CD4-positive, CD25-positive, alpha-beta regulatory T cell (primary cell): ENCODE measurements at places on chromosomes 6 and 20. TPM values are rescaled to one million over a fixed set of nuclear protein-coding genes. Genes with fewer than 3 reads are reported as not detected.
A peak's percentile ranks its signal among the peaks of the same experiment; 100 is the strongest.

Gene C4A
- total RNA-seq = 4.0 TPM

Gene SRSF6
- 269 TPM for total RNA-seq

GRCh38 chr6:135498185-135498841, 773 bp upstream of the AHI1 start:
- peak overlapping the region; percentile 94 for H3K4me3 ChIP-seq
- no peaks in the 10 kb centered on the region for H3K36me3 ChIP-seq
- H3K4me1 ChIP-seq = peaks cover 6% of the 10 kb centered on the region

GRCh38 chr20:60021104-60021503, 62.9 kb downstream of the CDH26 start:
- H3K4me1 ChIP-seq = no peaks in the 10 kb centered on the region
- peaks cover 3% of the 10 kb centered on the region for H3K27me3 ChIP-seq
- H3K36me3 ChIP-seq = no peaks in the 10 kb centered on the region
- no peak for DNase-seq

Gene C6orf62
- total RNA-seq = 124 TPM

Gene ZSCAN16
- total RNA-seq = 8.0 TPM

Gene IRF4
- total RNA-seq = 71.3 TPM

DNA sequence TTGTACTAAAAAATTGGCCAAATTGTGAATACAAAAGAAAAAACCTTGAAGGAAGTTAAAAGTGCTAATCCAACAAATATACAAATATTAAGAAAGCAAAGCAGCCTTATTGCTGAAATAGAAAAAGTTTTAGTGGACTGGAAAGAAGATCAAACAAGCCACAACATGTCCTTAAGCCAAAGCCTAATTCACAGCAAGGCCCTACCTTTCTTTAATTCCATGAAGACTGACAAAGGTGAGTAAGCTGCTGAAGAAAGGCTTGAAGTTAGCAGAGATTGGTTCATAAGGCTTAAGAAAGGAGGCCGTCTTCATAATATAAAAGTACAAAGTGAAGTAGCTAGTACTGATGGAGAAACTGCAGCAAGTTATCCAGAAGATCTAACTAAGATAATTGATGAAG, 53.5 kb downstream of the TINAG start:
- no peaks in the 10 kb centered on the region for H3K4me1 ChIP-seq
- H3K4me3 ChIP-seq = no peak overlapping the region
- H3K36me3 ChIP-seq = no peaks in the 10 kb centered on the region
- H3K27ac ChIP-seq = no peak overlapping the region
- no peak for DNase-seq

Gene EFCAB8
- total RNA-seq = 1.2 TPM

- H3K4me1 ChIP-seq = peaks cover 8% of the 10 kb centered on the region
- no peak for DNase-seq
- H3K27me3 ChIP-seq = no peaks in the 10 kb centered on the region
- no peaks in the 10 kb centered on the region for H3K36me3 ChIP-seq
Measured at GRCh38 chr20:48841875-48842529, 14.2 kb upstream of the PREX1 start.

DNA sequence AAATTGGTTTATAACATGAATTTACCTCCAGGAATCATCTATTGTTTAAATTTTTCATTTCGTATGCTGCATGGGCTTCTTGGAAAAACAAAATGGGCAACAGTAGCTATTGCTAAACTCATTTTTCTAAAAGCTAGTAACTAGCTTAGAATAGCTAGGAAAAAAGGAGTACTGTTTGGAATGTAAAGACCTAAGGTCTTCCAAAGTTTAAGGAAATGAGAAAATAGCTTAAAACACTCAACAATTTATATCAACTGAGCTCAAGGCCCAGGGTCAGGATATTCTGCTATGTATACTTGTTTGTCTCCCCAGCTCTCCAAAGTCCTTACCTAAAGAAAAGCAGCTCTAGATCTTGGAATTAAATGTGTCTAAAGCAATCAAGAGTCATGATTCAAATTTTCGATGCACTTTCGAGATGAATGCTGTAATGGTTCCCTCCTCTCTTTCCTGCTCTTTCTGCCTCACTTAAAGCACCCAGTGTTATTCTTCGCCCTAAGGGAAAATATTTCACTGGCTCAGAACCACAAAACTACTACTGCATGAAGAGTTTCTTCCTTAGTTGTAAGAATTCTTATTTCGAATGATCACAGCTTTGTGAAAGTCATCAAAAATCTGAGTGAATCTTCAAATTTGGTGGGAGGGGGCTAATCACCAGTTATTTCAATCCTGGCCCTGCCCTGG, 41.6 kb downstream of the LYRM4 start:
- H3K4me1 ChIP-seq = no peaks in the 10 kb centered on the region
- H3K27ac ChIP-seq = no peak overlapping the region

DNA sequence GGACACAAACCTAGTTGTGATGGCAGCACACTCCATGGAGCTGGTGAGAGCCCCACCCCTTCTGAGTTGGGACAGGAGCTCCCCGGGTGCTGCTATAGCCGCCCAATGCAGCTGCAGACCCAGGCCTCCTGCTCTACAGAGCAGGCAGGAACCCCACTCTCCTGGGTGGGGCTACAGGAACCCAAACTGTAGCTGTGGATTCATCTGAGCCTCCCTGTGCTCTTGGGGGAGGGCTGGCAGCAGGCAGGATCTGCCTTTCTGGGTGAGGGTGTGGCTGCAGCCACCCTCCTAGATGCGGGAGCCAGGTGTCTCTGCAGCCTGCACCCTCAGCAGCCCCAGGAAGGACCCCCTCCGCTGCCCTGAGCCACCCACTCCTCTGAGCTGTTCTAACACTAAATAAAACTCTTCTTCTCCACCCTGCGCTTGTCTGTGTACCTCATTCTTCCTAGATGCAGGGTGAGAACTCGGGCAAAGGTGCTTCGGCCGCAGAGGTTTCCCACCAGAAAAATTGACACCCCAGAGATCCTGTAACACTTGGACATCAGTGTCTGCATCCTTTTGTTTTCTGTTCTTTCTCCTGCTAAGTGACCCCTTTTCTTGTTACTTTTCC, 55.2 kb upstream of the KIF13A start:
- no peak overlapping the region for H3K4me3 ChIP-seq
- no peak overlapping the region for H3K27ac ChIP-seq
- DNase-seq = no peak

DNA sequence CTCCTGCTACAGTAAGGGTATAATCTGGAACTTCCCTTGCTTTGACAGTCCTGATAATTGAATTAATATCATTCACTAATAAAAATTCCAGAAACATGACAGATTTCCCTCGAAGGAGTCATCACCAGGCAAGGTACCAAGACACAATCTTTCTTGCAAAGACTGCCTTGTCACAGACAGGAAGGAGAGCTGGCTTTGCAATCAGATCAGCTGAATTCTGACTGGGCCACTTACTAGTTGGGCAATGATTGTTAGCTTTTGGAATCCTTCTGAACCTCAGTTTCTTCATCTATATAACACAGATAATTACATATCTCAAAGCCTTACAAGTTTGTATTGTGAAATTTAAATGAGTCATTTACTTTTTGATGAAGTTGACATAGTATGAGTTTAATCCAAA, 344.2 kb downstream of the RFPL4B start:
- H3K27ac ChIP-seq = no peak overlapping the region
- H3K4me1 ChIP-seq = no peaks in the 10 kb centered on the region
- no peaks in the 10 kb centered on the region for H3K27me3 ChIP-seq

DNA sequence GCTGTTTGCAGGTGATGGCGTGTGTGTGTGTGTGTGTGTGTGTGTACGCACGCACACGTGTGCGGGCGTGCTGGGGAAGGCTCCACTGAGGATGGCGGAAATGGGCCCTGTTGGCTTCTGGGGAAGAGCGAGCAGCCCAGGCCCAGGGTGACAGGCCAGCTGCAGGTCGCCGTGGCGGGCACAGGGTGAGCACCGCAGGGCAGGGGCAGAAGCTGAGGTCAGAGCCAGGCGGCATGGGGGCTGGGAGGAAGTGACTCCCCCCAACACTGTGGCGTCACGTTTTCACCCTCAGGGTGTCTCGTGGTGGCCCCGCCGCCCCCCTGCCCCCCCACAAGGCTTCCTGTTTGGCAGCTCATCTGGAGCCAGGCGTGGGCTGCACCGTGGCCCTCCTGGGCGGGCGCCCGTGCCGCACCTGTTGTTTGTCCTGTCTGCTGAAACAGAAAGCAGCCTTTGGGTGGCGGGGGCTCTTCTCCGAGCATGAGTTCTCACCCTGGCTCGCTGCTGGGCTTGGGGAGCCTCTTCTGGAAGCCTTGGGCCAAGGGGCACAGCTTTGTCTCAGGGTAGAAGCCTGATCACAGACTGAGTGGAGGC, 7.1 kb downstream of the RBM38 start:
- H3K4me3 ChIP-seq = peak overlapping the region; percentile 82
- peak; percentile 91 for DNase-seq
- peaks cover 100% of the 10 kb centered on the region for H3K4me1 ChIP-seq
- no peaks in the 10 kb centered on the region for H3K27me3 ChIP-seq
- peak overlapping the region; percentile 94 for H3K27ac ChIP-seq
- H3K36me3 ChIP-seq = peaks cover 78% of the 10 kb centered on the region

Gene RPS6KA2
- 5.2 TPM for total RNA-seq

- peak overlapping the region; percentile 86 for H3K4me3 ChIP-seq
- peak overlapping the region; percentile 71 for H3K27ac ChIP-seq
- no peak for DNase-seq
- peaks cover 23% of the 10 kb centered on the region for H3K4me1 ChIP-seq
- no peaks in the 10 kb centered on the region for H3K27me3 ChIP-seq
Measured at GRCh38 chr6:158999154-158999665, 792 bp downstream of the RSPH3 start.

GRCh38 chr20:18090044-18090443, 32.3 kb upstream of the OVOL2 start:
- no peaks in the 10 kb centered on the region for H3K4me1 ChIP-seq
- H3K27me3 ChIP-seq = no peaks in the 10 kb centered on the region
- H3K4me3 ChIP-seq = no peak overlapping the region
- H3K27ac ChIP-seq = no peak overlapping the region

Gene PAK1IP1
- 6.0 TPM for total RNA-seq

GRCh38 chr20:47343007-47343472, 13.5 kb downstream of the ZMYND8 start:
- peaks cover 49% of the 10 kb centered on the region for H3K36me3 ChIP-seq
- H3K4me3 ChIP-seq = no peak overlapping the region
- no peaks in the 10 kb centered on the region for H3K27me3 ChIP-seq
- DNase-seq = no peak
- H3K27ac ChIP-seq = no peak overlapping the region

Gene FLRT3
- total RNA-seq = not detected

DNA sequence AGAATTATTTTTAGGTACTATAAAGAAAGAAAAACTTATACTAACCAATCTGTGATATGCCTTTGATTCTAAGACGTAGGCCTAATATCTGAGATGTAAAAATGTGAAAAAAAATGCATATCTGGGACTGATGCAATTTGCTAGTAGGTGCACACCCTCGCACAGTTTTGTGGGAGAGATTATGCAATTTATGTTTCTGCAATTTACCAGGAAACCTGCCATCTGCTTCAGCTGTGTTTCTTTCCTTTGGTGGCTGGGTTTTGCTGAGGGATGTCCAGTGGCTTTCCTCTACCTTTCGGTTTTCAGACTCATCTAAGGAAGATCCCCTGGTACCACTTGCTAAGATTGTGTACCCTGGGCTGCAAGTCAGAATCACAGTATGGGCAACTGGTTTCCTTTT, 186.9 kb downstream of the ZFP64 start:
- no peaks in the 10 kb centered on the region for H3K4me1 ChIP-seq
- H3K27ac ChIP-seq = no peak overlapping the region
- no peak for DNase-seq
- no peaks in the 10 kb centered on the region for H3K27me3 ChIP-seq
- H3K36me3 ChIP-seq = no peaks in the 10 kb centered on the region
- no peak overlapping the region for H3K4me3 ChIP-seq

DNA sequence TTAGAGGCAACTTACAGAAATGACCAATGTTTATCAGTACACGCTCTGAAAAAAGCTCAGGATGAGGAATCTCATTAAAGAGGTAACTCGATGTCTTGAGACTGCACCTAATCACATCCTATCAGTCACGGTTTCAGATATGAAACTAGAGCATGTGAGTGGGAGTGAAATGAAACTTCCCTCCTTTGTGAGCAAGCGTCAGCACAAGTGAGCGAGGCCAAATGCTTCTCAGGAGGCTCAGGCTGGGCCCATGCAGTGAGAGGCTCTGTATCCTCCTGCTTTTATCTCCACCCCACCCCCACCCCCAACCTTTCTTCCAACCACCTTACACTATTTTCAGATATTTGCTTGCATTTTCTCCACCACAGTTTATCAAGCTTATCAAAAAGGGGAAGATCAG, 140.8 kb upstream of the RIMS1 start:
- no peak overlapping the region for H3K4me3 ChIP-seq
- H3K36me3 ChIP-seq = no peaks in the 10 kb centered on the region
- no peaks in the 10 kb centered on the region for H3K4me1 ChIP-seq

GRCh38 chr6:32982702-32983492, 14.5 kb downstream of the BRD2 start:
- peaks cover 40% of the 10 kb centered on the region for H3K36me3 ChIP-seq
- H3K4me1 ChIP-seq = peaks cover 5% of the 10 kb centered on the region
- H3K27me3 ChIP-seq = no peaks in the 10 kb centered on the region
- H3K27ac ChIP-seq = peak overlapping the region; percentile 41
- DNase-seq = no peak
